ENCODE measurements at places on chromosomes 11 and 22.
A peak's percentile ranks its signal among the peaks of the same experiment; 100 is the strongest.

GRCh38 chr11:30206249-30206996 is 24.4 kb upstream of the FSHB start:
- DNase-seq = no peak

DNA sequence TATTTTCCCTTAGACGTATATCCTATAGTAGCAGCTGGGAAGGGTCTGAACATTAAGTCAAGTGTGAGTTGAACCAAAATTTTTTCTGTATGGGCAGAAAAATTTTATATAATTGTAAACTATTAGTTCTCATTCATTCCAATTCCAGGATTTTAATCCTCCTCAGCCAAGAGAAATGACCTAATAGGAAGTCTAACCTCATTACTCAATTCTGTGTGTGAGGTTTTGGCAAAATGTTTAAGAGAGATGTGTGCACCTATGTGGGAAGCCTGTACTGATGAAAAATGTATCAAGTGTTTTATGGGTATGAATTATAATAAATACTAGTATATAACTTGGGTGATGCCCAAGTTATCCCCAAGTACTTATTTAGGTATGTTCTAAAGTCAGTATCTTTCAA is 311.6 kb upstream of the PITPNB start:
- DNase-seq = no peak

- DNase-seq = no peak
These were observed 361 bp downstream of the SRPRA start for GRCh38 chr11:126268361-126268707.

GRCh38 chr11:62204430-62204829 is 4.0 kb upstream of the SCGB2A1 start:
- DNase-seq = no peak

DNA sequence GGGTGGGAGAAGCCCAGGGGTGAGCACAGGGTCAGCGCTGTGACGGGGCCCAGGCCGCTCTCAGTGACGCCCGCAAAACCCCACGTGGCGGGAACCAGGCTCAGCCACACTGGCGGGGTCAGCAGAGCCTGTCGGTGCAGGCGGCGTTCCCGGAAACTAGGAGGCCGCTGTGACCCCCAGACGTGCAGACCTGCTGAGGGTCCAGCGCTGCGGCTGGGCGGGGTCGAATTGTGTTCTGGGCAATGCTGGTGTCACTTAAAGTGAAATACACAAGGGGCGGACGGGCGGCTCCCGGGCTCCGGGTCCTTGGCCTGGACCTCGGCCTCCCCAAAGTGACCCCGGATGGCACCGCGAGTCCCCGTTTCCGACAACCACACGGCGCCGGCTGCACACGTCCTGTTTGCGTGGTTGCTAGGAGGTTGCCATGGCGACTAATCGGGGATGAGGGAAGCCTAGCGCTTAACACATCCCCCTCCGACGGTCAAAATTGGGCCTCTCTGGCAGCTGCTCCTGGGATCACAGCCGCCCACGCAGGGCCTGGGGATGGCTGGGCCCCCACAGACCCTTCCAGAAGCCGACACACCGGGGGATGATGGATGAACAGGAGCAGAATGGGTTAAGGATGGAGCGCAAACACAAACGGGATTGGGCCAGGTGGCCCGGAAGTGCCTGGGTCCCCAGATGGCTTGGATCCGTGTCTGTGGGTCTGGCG is 81.7 kb upstream of the PRR5 start:
- DNase-seq = peak; percentile 81

DNA sequence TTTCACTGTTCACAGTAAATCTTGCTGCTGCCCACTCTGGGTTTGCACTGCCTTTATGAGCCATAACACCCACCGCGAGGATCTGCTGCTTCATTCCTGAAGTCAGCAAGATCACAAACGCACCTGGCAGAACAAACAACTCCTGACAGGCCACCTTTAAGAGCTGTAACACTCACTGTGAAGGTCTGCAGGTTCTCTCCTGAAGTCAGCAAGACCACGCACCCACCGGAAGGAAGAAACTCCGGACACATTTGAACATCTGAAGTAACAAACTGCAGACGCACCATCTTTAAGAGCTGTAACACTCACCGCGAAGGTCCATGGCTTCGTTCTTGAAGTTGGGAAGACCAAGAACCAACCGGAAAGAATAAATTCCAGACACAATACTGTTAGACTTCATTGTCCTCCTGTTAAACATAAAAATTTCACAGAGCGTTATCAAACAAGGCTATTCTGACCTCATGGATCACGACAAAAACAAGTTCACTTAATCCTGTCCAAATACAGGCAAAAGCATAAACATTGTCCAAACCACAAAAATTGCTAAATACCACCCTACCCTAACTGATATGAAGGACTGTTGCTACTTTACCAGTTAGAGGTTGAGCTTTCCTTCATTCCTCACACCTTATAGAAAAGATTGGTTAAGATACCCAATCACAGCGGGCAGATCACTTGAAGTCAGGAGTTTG is 3.0 kb upstream of the CCDC117 start:
- no peak for DNase-seq

GRCh38 chr11:121665206-121665838 is 212.6 kb upstream of the SORL1-AS1 start:
- DNase-seq = no peak

GRCh38 chr22:40218723-40219294 is 41.1 kb downstream of the TNRC6B start:
- peak; percentile 11 for DNase-seq

GRCh38 chr11:31974366-31975136 is 116.3 kb upstream of the RCN1 start:
- DNase-seq = no peak

GRCh38 chr22:39601180-39601535 is 30.6 kb downstream of the CACNA1I start:
- no peak for DNase-seq

DNA sequence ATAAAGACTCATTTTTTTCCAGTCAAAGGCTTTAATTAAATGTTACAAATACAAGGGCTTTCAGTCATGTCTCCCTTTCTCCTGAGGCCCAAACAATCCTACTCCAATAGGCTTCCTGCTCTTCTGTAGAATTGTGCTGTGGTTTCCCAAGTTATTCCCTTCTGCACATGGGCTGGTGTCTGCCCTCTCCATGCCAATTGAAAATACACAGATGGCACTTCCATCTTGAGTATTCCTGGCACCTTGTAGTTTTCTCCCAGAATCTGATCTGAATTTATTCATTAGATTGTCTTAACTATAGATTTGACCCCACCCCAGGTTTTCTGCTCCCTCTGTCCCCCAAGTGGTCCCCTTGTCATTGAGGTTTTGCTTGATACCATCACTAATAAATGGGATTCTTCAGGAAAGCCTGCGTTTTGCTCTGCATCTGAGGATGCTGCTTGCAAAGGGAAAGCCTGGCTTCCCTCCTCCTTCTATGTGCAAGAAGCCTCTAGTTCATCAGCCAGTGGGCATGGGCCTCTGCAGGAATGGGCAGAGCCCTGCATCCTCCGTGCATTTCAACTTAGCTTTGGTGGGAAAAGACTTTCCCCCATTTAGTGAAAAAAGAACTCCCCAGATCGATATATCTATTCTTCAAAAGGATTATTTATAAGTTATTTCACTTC is 926.7 kb downstream of the NTM start:
- no peak for DNase-seq

GRCh38 chr11:13110929-13111812 is 102.1 kb downstream of the RASSF10 start:
- DNase-seq = no peak

DNA sequence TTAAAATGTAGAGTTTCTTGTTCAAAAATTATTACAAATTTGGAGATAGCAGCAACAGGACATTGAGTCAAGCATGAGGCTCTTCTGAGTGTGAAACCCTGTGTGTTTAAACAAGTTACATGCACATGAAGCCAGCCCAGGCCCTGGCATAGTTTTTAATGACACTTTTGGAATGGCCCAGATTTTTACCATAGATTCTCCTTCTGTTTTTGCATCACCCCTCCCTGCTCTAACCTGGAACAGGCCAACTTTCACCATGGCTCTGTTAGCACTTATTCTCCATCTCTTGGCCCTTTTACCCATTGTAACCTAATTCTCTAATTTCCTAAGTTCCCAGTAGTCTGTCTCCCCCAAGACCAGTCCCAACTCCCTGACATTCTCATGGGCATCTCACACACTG is 63.1 kb upstream of the PRSS23 start:
- DNase-seq = no peak

DNA sequence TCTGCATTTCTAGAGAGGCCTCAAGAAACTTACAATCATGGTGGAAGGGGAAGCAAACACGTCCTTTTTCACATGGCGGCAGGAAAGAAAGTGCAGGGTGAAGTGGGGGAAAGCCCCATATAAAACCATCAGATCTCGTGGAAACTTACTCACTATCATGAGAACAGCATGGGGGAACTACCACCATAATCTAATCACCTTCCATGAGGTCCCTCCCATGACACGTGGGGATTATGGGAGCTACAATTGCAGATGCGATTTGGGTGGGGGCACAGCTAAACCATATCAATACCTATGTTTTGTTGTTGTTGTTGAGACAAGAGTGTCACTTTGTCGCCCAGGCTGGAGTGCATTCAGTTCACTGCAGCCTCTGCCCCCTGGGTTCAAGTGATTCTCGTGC is 29.9 kb downstream of the SFI1 start:
- DNase-seq = no peak

DNA sequence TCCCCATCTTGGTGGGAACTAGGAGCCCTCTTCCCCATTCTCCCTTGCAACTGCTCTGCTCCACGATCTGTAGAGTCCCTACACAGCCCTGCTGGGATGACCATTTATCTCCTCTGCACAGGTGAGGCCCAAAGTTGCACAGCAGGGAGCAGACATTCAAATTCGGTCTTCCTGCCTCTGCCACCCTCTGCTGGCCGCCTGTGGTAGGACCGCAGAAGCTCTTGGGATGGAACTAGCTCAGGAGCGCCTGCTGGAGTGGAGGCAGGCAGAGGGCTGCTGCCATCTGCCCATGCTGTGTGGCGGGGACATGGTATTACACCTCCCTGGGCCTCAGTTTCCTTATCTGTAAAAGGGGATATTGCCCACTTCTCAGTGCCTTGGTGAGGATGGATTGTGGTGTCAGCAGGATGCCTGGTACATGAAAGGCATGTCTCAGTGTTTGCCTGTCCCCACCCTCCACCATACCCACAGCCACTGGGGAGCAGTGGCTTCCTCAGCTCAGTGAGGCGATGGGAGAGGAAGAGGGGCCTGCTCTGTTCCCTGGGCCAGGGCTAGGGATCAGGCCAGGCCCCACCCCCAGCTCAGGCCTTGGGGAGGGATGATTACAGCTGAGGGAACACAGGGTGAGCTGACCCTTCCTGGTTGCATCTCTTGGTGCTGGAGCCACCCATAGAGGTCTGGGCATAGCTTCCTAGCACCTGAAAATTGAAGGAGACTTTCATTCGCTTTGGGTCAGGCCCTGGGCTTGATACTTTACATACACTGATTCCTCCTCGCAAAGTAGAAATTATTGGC is 11.3 kb upstream of the OMP start:
- no peak for DNase-seq

- no peak for DNase-seq
These were observed 186.4 kb downstream of the BLID start for GRCh38 chr11:121929581-121929980.

DNA sequence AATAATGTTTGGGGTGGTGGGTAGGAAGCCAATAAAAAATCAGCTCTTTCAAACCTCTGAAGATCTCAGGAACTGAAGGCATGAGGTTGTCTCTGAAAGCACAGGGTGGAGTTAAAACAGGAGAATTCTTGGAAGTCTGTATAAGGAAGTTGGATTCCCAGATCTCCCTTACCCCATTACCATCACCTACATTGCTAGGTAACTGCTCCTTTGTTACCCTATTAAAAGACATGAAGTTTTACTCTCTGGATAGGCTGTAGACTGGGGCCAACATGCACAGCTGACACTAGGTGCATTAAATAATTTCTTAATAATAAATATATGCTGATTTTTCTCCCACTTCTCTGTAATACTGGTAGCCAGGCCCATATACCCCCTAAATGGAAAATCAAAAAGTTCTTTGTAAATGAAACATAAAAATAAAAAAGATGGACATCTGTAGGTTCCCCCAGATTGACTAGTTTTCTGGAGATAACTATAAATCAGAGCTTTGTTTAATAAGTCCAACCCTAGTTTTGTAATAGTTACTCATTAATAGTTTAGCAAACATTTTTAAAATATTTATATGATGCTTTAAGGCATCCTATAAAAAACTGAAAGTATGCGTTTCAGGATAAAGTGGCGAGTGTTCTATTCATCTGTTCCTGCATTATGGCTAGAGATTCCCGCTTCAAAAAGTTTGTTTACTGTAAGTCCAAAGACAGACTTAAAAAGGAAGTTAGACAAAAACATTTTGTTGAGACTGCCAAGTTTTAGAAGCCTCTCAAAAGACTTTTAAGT is 63.8 kb downstream of the KIF18A start:
- no peak for DNase-seq

GRCh38 chr22:42314709-42315391 is 44.4 kb upstream of the TCF20 start:
- no peak for DNase-seq

DNA sequence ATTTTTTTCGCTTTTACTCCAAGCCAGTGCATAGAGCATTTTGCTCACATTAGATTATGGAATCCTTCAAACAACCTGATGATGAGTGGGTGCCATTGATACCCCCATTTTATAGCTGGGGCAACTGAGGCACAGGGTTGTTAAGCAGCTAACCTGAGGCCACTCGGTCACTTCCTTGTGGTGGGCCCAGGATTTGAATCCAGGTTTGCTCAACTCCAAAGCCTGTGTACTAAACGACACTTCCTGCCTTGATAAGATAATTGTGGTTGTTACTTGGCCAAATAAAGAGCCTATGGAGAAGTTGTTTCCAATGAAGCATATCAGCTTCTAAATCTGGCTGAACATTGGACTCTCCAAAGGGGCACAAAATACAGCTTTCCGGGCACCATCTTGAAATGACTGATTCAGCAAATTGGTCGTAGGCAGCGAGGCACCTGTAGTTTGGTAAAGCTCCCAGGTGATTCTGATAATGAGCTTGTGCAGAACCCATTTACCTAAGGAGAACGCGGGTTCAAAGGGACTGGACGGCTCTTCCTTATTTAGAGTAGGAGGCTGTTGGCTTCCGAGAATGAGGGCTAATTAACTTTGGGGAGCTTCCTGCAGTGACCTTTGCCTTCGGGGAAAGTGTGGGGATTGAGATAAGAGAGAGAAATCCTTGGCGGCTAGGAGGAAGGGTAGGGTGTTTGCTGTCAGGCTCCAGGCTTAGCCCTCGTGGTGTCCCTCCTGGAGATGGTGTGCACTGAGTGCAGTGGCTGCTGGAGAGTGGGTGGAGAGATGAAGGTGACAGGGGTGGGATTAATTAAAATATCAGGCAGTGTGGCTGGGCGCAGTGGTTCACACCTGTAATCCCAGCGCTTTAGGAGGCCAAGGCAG is 17.5 kb upstream of the EHF start:
- DNase-seq = no peak

GRCh38 chr11:1745701-1746320 is 4.6 kb downstream of the IFITM10 start:
- no peak for DNase-seq

GRCh38 chr11:126335463-126335760 is 20.1 kb upstream of the ST3GAL4 start:
- no peak for DNase-seq

- DNase-seq = no peak
These were observed 5.8 kb upstream of the MIEF1 start for GRCh38 chr22:39496131-39496838.
